ENCODE measurements at places on chromosomes 6 and 20. TPM values are rescaled to one million over a fixed set of nuclear protein-coding genes. Genes with fewer than 3 reads are reported as not detected.

The MPIG6B gene
- polyA plus RNA-seq: not detected

The CEP162 gene
- 7.3 TPM for polyA plus RNA-seq

The PKIB gene
- polyA plus RNA-seq: 177 TPM

The HLA-DQA2 gene
- not detected for polyA plus RNA-seq

The TSPYL4 gene
- 95.4 TPM for polyA plus RNA-seq

The COL21A1 gene
- 7.7 TPM for polyA plus RNA-seq

The SLPI gene
- polyA plus RNA-seq: not detected

The BIRC7 gene
- polyA plus RNA-seq: not detected

The ABHD16B gene
- polyA plus RNA-seq: not detected

The NKAIN4 gene
- 2.3 TPM for polyA plus RNA-seq

The THBD gene
- polyA plus RNA-seq: not detected

The RFX6 gene
- polyA plus RNA-seq: not detected

The SLC35A1 gene
- 39.2 TPM for polyA plus RNA-seq

The LMBRD1 gene
- 124 TPM for polyA plus RNA-seq

The HLA-DMA gene
- polyA plus RNA-seq: not detected

The TMEM181 gene
- polyA plus RNA-seq: 27.3 TPM

The ARMH2 gene
- polyA plus RNA-seq: not detected

The CSNK2A1 gene
- 127 TPM for polyA plus RNA-seq

The NKX2-4 gene
- polyA plus RNA-seq: not detected

The MOG gene
- 1.7 TPM for polyA plus RNA-seq

The MCCD1 gene
- polyA plus RNA-seq: not detected

The SAMD3 gene
- not detected for polyA plus RNA-seq

The CLDN20 gene
- not detected for polyA plus RNA-seq

The ANGPT4 gene
- not detected for polyA plus RNA-seq

The TPBG gene
- polyA plus RNA-seq: 0.48 TPM

The SH3BGRL2 gene
- 2.0 TPM for polyA plus RNA-seq

The CCN5 gene
- not detected for polyA plus RNA-seq

The PDYN gene
- not detected for polyA plus RNA-seq

The GSTA3 gene
- not detected for polyA plus RNA-seq

The PDE10A gene
- 20.0 TPM for polyA plus RNA-seq
